ENCODE measurements at places on chromosomes 1 and 21.

DNA sequence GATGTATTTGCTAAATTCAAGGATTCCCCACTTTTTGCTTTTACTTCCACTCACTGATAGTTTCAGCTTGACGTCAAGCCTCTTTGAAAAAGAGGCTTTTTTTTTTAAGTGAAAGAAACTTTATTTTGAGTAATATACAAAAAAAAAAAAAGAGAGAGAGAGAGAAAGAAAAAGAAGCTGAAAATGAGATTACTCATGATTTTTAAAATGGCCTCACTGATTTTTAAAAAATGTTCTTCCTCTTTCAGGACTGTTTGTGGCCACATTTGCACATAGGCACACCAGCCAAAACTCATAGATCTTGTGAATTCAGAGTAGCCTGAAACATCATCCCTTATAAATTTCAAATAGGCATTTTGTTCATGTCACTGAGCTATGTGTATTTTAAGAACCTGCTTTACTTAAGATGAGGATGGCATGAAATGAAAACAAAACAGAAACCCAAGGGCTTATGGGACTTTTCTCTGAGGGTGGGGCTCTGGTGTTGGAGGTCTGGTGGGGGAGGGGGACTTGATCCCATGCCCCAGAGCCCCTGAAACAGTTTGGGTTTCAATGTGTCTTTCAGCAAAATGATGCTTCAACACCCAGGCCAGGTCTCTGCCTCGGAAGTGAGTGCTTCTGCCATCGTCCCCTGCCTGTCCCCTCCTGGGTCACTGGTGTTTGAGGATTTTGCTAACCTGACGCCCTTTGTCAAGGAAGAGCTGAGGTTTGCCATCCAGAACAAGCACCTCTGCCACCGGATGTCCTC, 6.1 kb downstream of the ATF3 start:
- DNase-seq = no peak

DNA sequence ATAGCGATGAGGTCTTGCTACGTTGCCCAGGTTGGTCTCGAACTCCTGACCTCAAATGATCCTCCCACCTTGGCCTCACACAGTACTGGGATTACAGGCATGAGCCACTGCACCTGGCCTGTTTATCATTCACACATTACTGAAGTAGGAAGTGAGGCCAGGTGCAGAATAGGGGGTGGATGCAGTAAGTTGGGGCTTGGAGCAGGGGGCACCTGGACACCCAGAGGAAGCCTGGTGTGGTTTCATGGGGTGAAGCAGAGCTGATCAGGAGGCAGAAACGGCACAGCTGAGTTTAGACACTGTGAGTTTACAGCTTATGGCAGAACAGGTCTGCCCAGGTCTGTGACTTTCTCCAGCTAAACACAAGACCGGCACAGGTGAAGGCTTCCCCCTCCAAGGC, 4.9 kb downstream of the CDA start:
- no peak for DNase-seq

GRCh38 chr1:43238085-43238484, 31.7 kb upstream of the TMEM125 start:
- peak; percentile 44 for DNase-seq

DNA sequence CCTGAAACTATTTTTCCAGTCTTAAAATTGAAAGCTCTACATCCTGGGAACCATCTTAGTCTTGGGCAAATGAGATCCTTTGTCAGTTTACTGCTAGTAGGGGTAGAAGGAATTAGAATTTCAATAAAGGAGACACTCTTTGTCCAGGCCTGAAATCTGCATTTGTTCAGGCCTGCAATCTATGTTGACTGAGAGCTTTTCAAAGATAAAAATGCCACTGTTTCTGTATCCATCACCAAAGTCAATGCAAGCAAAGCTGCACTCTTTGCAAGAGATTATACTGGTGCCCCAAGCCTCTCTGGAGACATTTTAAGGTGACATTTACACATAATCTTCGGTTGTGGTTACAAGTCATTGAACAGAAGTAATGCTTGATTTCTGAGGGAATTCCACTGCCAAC, 135.7 kb downstream of the CTH start:
- no peak for DNase-seq

GRCh38 chr1:73910466-73910865, 287.5 kb downstream of the LRRIQ3 start:
- no peak for DNase-seq

GRCh38 chr1:232620356-232620969, 9.5 kb downstream of the SIPA1L2 start:
- no peak for DNase-seq

- DNase-seq = no peak
These were observed 71.0 kb downstream of the LEPR start for GRCh38 chr1:65491472-65491871.

DNA sequence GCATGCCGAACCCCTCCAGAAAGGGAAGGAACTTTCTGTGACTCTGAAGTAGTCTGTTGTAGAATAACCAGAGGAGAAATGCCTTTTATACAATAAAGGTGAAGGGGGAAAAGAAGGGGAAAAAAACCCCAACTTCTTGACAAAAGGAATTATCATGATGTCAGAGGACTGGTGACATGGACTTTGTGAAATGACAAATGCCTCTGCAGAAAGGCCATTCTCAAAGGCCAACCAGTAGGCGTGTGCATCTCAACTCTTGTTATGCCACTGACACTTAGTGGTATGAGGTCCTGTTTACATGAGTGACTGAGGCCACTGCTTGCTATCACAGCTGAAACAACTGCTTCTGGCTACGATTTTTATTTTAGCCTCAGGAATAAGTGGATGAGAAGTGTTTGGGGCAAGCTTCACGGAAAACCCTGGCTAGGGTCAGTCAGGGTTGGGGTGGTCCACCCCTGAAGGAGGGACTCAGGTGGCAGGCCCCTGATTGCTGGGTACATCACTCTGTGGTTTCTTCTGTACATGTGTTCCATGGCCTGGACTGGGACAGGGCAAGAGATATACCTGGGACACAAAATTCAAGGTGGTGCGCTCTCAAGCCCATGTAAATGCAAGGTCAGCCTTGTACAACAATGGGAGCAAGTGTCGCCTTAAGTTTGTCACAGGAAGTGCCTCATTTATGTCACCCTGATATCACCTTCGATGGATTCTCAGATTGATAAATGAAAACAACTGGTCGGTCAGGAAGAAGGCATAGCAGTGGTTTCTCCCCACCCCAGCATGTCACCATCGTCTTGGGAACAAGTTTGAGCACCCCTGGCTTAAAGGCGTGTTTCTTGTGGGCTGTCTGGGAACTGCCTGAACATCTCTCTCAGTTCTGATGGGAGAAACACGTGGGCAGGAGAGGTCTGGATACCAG, 12.4 kb downstream of the RUNX1 start:
- DNase-seq = no peak

DNA sequence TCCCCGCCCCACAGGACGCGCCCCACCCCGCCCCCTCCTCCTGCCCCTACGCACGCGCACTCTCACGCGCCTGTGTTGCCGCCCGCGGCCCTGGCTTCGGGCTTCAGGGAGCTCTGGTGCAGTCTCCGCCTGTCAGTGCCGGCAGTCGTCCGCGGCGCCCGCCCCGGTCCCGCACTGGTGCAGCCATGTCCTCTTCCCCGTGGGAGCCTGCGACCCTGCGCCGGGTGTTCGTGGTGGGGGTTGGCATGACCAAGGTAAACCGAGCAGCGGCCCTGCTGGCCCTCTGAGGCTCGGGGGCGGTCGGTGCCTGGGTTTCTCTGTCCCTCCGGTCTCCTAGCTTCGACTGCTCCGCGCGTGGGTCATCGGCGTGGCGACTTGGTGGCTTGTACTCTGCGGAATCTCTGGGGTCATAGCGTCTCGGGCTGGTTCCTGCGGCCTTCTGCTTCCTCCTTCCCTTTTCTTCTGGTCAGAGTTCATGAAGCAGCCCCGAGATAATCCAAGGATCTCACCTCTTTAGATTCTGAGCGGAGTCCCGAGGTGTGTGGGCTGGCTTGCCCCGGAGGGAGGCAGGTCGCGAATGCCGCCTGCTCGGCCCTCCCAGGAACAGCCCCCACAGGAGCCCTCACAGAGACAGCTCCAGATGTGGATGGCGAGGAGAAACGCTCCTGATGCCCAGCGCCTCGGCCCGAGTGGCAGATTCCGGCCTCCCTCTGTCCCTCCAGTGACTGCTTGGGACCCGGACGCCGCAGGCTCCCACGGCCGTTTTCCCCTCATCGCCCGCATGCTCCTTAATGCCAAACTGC, at the start of gene SCP2:
Gene SCP2 (plus strand): TSS at position 65 of the 803 bp plus-strand sequence. CDS start 121 bp downstream, at position 186.
- peak; percentile 72 for DNase-seq

DNA sequence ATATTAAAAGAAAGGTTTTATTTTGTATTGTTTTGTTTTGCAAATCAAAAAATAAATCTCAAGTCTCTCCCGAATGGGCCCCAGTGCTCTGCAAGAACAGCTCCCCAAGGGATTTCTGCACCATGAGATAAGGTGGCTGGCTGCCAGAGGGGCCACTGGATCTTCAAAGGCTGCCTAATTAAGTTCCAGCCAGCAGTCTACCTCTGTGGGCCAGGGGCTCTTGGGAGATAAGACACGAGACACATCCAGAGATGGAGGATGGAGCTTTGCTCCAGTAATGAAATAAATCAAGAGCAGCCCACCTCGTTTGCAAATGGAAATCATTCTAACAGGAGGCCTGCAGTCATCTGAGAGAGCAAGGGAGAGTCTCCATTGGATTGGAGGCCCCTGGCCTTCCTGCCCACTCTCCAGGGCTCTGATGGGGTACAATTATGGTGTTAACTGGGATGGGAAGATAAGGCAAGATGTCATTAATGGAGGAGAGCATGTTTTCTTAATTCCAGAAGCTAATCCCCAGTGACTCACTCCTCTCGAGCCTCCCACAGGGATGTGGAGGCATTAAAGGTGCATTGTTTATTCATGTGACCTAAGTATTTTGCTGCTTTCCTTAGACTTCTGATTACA, 155.2 kb upstream of the KAZN start:
- no peak for DNase-seq

DNA sequence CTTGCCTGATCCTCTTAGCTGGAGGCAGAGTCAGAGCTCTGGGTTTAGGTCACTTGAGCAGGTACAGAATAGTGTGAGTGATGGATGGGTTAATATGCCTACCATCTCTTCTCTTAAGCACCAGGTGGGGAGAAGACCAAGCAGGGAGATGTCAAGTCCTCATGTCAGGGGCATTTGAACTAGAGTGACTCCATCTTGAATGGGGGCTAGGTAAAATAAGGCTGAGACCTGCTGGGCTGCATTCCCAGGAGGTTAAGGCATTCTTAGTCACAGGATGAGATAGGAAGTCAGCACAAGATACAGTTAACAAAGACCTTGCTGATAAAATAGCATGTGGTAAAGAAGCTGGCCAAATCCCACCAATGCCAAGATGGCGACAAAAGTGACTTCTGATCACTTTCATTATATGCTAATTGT, 77.4 kb upstream of the BTG3 start:
- DNase-seq = no peak

DNA sequence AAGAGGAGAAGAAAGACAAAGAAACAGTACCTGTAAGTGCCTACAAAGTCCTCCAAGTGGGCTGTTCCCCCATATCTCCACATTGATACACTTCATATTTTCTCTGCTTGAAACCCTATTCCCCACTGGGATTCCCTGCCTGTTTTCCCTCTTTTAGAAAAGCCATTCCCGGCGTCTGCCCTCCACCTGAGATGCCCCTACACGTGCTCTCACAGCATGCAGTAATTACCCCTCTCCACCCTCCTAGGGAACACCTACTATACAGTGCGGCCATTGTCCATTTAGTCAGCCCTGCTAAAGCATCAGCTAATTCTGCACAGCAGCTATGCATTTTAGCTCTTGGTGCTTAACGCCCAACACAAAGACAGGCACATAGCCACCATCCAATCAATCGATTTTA, 135.7 kb upstream of the TIAM1 start:
- DNase-seq = no peak

DNA sequence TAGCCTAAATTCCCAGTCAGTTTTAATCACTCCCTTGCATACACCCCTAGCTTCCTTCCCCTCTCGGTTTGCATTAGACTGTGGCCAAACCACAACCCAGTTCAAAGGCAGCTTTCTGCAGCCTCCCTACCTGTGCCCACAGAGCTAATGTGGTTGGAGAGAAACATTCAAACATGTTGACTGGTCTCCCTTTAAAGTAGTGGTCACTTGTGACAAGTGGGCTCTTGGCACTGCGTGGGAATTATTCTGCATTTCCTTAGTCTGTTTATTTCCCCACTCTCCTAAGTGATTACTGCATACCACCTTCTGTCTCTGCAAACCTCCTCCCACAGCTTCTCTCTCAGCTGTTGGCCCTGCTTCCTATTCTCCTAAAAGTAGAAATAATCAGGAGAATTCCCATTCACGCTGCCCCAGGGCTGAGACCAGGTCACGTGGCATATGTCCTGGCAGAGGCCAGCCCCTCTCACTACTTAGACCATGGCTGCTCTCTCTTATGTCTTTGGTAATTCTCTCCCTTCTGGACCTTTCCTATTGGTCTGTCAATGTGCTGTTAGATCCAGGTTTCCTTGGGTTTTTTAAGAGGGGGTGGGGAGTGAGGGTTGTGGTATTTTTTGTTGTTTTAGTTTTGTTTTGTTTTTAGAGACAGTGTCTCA, 38.4 kb upstream of the CD101 start:
- DNase-seq = no peak

DNA sequence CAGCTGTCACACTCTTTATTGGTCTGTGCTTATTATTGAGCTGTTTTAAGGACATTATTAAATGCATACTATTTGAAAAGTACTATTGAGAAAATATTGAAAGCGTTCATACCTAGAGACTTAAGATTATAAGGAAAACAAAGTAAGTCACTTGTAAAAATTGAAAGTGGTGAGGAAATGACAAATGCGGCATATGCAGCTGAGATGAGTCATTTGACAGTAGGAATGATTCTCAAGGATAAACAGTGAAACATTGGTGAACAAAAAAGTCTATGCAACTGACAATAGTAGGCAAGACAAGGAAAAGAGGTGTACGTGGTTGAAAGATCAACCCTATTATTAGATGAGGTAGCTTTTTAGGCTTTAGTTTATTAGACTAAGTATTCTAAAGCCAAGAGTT, 82.6 kb upstream of the MAP10 start:
- DNase-seq = no peak

All from activated naive CD8-positive, alpha-beta T cell treated with anti-CD3 and anti-CD28 coated beads, Interleukin-2, amount 50 U/mL, for 24 hours (primary cell).